ENCODE measurements at places on chromosomes 7 and 10. TPM values are rescaled to one million over a fixed set of nuclear protein-coding genes. Genes with fewer than 3 reads are reported as not detected.

GIMAP2 gene
- 196 TPM for total RNA-seq

DNA sequence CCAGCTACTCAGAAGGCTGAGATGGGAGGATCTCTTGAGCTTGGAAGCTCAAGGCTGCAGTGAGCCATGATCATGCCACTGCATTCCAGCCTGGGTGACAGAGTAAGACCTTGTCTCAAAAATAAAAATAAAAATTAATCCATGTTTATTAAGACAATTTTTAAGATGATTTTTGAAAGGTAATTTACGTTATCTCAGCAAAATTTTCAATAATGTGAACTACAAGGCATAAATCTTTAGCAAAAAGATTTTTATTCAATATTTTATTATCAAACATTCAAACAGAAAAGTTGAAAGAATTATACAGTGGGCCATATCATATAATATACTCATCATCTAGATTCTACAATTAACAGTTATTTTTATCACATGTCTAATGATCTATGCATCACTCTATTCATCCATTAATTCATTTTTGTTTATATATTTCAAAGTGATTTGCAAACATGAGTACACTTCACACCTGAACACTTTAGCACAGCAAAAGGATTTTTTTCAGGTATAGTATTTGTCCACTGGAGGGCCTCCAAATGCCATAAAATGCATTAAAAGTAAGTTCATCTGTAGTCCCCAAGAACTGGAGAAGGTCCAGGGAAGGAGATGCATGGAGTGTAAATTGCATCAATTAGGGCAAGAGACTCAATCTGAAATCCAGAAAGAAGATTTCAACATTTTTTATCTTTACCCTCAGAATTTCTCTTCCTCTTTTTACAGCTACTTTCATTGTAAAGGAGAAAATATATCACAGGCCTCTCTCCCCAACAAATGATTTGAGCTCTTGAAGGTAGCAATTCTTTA lies 38.6 kb upstream of the RSBN1L start:
- H3K36me3 ChIP-seq: no peaks in the 10 kb centered on the region
- H3K4me3 ChIP-seq: no peak overlapping the region
- no peak for DNase-seq
- no peak overlapping the region for H3K27ac ChIP-seq
- H3K4me1 ChIP-seq: no peaks in the 10 kb centered on the region
- no peaks in the 10 kb centered on the region for H3K27me3 ChIP-seq

DNA sequence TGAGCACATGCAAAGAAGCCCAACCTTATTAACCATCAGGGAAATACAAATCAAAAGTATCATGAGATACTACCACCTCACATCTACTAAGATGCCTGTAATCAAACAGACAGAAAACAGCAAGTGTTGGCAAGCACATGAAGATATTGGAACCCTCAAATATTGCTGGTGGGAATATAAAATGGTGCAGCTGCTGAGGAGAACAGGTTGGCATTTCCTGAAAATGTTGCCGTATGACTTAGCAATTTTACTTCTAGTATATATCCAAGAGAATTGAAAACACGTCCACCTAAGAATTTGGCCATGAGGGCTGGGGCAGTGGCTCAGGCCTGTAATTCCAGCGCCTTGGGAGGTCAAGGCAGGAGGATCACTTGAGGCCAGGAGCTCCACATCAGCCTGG lies 39.4 kb upstream of the TNRC18 start:
- H3K4me3 ChIP-seq: no peak overlapping the region
- no peaks in the 10 kb centered on the region for H3K36me3 ChIP-seq
- peaks cover 3% of the 10 kb centered on the region for H3K4me1 ChIP-seq
- DNase-seq: no peak
- H3K27me3 ChIP-seq: no peaks in the 10 kb centered on the region

- peak overlapping the region; percentile 35 for H3K27ac ChIP-seq
- peaks cover 2% of the 10 kb centered on the region for H3K4me1 ChIP-seq
- peaks cover 98% of the 10 kb centered on the region for H3K36me3 ChIP-seq
- no peak for DNase-seq
- no peak overlapping the region for H3K4me3 ChIP-seq
Measured at GRCh38 chr10:11318826-11319598, 292.4 kb downstream of the USP6NL start.

DNA sequence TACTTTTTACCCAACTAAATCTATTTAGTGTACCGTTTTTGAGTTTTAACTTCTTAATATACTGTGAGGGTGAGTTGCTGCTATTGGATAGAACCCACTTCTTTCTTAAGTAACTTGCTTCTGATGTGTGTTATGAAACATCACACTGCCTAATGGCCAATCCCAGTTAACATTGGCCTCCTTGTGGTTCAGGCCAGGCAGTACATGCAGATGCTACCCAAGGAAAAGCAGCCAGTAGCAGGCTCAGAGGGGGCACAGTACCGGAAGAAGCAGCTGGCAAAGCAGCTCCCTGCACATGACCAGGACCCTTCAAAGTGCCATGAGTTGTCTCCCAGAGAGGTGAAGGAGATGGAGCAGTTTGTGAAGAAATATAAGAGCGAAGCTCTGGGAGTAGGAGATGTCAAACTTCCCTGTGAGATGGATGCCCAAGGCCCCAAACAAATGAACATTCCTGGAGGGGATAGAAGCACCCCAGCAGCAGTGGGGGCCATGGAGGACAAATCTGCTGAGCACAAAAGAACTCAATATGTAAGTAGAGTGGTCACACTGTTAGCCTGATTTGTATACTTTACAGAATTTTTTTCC lies 39.7 kb downstream of the TES start:
- H3K27me3 ChIP-seq: no peaks in the 10 kb centered on the region
- no peak overlapping the region for H3K27ac ChIP-seq
- no peak for DNase-seq
- H3K36me3 ChIP-seq: peaks cover 66% of the 10 kb centered on the region
- no peaks in the 10 kb centered on the region for H3K4me1 ChIP-seq
- H3K4me3 ChIP-seq: no peak overlapping the region

All from T-cell (primary cell).